ENCODE measurements at places on chromosomes 3 and 15.
A peak's percentile ranks its signal among the peaks of the same experiment; 100 is the strongest.

GRCh38 chr15:55327387-55327786, 8.4 kb downstream of the PIGB start:
- H3K4me1 ChIP-seq, result no peaks in the 10 kb centered on the region
- H3K4me3 ChIP-seq, result no peak overlapping the region
- no peaks in the 10 kb centered on the region for H3K27me3 ChIP-seq
- H3K27ac ChIP-seq, result no peak overlapping the region
- DNase-seq, result no peak
- H3K36me3 ChIP-seq, result no peaks in the 10 kb centered on the region

GRCh38 chr3:192133271-192133670, 594.1 kb downstream of the FGF12 start:
- H3K4me1 ChIP-seq, result no peaks in the 10 kb centered on the region
- H3K27me3 ChIP-seq, result no peaks in the 10 kb centered on the region
- no peaks in the 10 kb centered on the region for H3K36me3 ChIP-seq
- H3K4me3 ChIP-seq, result no peak overlapping the region

GRCh38 chr3:111012388-111013248, 59.0 kb upstream of the NECTIN3 start:
- H3K27me3 ChIP-seq, result no peaks in the 10 kb centered on the region
- no peaks in the 10 kb centered on the region for H3K36me3 ChIP-seq
- H3K4me1 ChIP-seq, result no peaks in the 10 kb centered on the region
- H3K27ac ChIP-seq, result no peak overlapping the region

DNA sequence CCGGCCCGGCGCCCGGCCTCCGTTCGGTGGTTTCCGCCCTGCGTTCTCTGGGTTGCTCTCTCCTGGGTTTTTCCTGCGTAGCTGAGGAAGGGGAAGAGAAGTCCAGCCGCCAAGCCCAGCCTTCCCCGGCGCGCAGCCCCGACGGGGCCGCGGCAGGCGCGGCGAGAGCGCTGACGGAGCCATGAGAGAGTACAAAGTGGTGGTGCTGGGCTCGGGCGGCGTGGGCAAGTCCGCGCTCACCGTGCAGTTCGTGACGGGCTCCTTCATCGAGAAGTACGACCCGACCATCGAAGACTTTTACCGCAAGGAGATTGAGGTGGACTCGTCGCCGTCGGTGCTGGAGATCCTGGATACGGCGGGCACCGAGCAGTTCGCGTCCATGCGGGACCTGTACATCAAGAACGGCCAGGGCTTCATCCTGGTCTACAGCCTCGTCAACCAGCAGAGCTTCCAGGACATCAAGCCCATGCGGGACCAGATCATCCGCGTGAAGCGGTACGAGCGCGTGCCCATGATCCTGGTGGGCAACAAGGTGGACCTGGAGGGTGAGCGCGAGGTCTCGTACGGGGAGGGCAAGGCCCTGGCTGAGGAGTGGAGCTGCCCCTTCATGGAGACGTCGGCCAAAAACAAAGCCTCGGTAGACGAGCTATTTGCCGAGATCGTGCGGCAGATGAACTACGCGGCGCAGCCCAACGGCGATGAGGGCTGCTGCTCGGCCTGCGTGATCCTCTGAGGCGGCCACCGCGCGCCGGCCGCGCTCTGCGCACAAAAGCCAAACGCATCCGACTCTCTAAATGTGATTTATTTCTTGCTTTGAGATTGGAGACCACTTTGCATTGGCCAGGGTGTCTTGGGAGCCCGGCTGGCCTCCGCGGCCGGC, 727 bp downstream of the RAP2B start:
- no peaks in the 10 kb centered on the region for H3K27me3 ChIP-seq
- peak overlapping the region; percentile 92 for H3K27ac ChIP-seq
- peak; percentile 49 for DNase-seq

- H3K27ac ChIP-seq, result no peak overlapping the region
- H3K27me3 ChIP-seq, result no peaks in the 10 kb centered on the region
- peaks cover 16% of the 10 kb centered on the region for H3K4me1 ChIP-seq
- no peaks in the 10 kb centered on the region for H3K36me3 ChIP-seq
These were observed 151.3 kb downstream of the GHSR start for GRCh38 chr3:172296975-172297332.

- DNase-seq, result no peak
- H3K27me3 ChIP-seq, result no peaks in the 10 kb centered on the region
- H3K4me3 ChIP-seq, result no peak overlapping the region
- no peaks in the 10 kb centered on the region for H3K36me3 ChIP-seq
These were observed 58.4 kb downstream of the RBMS3 start for GRCh38 chr3:29339016-29339833.

DNA sequence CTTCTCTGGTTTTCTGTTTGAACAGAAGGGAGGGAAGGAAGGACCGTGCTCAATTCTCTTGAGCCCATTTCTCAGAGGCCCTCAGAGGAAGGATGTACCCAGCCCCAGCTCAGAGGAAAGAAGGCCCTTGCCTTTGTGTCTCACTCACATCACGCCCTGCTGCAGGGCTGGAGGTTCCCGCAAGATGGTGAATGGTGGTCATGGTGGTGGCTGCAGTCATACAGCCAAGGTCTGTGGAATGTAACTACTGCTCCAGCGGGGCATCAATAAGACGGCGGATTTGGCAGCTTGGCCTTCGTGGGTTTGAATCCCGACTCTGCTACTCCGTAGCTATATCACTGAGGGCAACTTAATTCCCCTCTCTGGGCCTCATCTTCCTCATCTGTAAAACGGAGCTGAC, 62.9 kb downstream of the SLC6A1 start:
- no peak overlapping the region for H3K27ac ChIP-seq
- no peak overlapping the region for H3K4me3 ChIP-seq

- no peak for DNase-seq
- no peaks in the 10 kb centered on the region for H3K27me3 ChIP-seq
- no peak overlapping the region for H3K27ac ChIP-seq
- no peaks in the 10 kb centered on the region for H3K36me3 ChIP-seq
- no peak overlapping the region for H3K4me3 ChIP-seq
These were observed 74.9 kb downstream of the SIDT1 start for GRCh38 chr3:113607219-113607596.

GRCh38 chr15:57609805-57610529, 18.3 kb downstream of the MYZAP start:
- H3K36me3 ChIP-seq, result no peaks in the 10 kb centered on the region
- H3K4me1 ChIP-seq, result peaks cover 42% of the 10 kb centered on the region
- peak; percentile 76 for DNase-seq
- no peaks in the 10 kb centered on the region for H3K27me3 ChIP-seq
- no peak overlapping the region for H3K4me3 ChIP-seq

GRCh38 chr3:78165876-78166275, 1126.0 kb downstream of the ROBO2 start:
- no peaks in the 10 kb centered on the region for H3K36me3 ChIP-seq
- H3K27ac ChIP-seq, result no peak overlapping the region
- no peaks in the 10 kb centered on the region for H3K4me1 ChIP-seq
- DNase-seq, result no peak
- no peak overlapping the region for H3K4me3 ChIP-seq

DNA sequence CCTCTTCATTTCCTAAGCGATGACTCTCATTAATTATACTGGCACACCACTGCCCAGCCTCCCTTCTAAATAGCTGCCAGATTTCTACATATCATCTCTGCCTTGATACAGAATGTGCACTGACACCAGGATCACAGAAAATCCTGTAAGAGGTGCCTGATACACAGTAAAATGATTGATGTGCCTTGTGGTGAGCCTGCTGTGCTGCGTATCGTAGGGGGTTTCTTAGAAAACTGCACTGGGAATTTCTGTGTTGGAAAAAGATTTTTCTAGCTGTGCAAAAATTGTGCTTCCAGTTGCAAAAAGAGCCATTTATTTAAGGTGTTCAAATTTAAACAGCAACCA, 3.0 kb upstream of the PLCH1 start:
- peaks cover 26% of the 10 kb centered on the region for H3K4me1 ChIP-seq
- no peak overlapping the region for H3K4me3 ChIP-seq
- H3K27ac ChIP-seq, result no peak overlapping the region
- peaks cover 52% of the 10 kb centered on the region for H3K27me3 ChIP-seq
- H3K36me3 ChIP-seq, result no peaks in the 10 kb centered on the region

DNA sequence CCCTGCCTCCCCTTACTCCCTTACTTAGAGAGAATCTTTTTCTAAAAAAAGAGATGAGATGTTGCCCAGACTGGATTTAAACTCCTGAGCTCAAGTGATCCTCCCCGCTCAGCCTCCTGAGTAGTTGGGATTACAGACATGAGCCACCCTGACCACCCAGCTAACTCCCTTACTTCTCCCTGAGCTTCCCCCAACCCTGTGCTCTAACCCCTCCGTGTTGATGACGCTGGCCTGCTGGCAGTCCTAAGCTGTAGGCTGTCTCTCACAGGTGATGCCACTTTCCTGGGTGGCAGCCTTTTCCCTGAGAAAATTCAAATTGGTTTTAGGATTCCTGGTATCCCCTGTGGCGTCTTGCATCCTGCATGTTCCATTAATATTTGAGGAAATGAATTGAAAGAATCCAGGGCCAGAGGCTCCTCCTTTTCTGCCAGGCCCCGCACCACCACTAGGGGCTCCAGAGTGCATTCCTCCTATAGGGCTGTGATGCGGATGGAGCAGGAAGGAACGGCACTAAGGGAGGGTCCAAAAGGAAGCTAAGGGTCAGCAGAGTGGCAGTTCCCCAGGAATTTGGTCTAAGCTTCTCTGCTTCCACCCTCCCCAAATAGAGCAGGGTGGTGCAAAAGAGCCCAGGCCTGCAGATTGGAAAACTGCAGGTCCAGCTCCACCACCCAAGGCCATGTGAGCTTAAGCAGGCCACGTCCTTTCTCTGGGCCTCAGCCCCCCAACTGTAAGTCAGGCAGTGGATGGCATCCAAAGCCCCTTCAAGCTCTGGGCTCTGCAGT, 101.1 kb downstream of the DAPK2 start:
- H3K27ac ChIP-seq, result peak overlapping the region; percentile 46
- no peaks in the 10 kb centered on the region for H3K27me3 ChIP-seq
- peaks cover 10% of the 10 kb centered on the region for H3K4me1 ChIP-seq
- DNase-seq, result peak; percentile 77
- no peak overlapping the region for H3K4me3 ChIP-seq

DNA sequence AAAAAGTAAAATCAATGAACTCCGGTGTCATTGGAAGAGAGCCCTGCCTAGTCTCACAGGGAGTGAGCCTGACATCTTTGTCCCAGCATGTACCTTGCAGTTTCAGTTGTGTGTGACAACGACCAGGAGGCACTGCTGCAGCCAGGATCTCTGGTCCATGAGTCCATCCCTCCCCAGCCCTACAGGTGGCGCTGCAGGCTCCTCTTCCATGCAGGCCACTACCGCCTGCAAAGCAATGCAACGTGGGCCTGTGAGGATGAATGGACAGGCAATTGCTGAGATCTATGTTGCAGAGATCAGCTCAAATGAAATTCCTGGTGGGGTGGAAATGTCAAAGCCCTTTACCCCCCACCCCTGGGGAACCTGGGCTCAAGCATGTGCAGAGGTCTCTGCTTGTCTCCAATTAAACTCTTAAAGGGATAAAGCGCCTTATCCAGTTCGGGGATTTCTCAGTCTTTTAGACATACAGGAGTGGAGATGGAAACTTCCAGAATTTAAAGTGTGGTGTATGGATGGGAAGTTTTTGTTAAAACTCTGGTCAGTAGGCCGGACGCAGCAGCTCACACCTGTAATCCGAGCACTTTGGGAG, 35.8 kb downstream of the TKT start:
- no peaks in the 10 kb centered on the region for H3K4me1 ChIP-seq
- no peak overlapping the region for H3K4me3 ChIP-seq
- H3K36me3 ChIP-seq, result no peaks in the 10 kb centered on the region
- peak; percentile 74 for DNase-seq
- H3K27me3 ChIP-seq, result no peaks in the 10 kb centered on the region

DNA sequence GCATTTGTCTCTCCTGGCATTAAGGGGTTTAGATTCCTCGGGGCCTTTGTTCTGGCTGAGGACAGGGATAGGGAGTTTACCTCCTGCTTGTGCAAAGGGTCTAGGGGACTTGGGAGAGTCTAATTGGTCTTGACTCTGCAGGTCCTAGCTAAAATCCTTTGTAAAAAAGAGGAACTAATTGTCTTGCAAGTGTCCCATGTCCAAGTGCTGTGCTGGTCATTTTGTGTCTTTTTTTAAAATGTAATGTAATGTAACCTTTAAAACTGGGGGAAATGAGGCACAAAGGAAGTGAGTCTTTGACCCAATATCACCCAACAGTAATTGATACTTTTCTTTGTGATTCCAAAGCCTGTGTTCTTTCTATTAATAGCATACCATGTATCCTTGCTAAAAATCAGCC, 14.9 kb upstream of the C3orf80 start:
- peaks cover 19% of the 10 kb centered on the region for H3K27me3 ChIP-seq
- no peaks in the 10 kb centered on the region for H3K36me3 ChIP-seq
- H3K4me1 ChIP-seq, result peaks cover 7% of the 10 kb centered on the region
- H3K4me3 ChIP-seq, result no peak overlapping the region
- no peak for DNase-seq
- no peak overlapping the region for H3K27ac ChIP-seq

- H3K4me3 ChIP-seq, result no peak overlapping the region
- H3K36me3 ChIP-seq, result no peaks in the 10 kb centered on the region
- H3K4me1 ChIP-seq, result peaks cover 27% of the 10 kb centered on the region
- DNase-seq, result no peak
- H3K27ac ChIP-seq, result no peak overlapping the region
These were observed 5.0 kb upstream of the IL17RE start for GRCh38 chr3:9897408-9898372.

- H3K27me3 ChIP-seq, result no peaks in the 10 kb centered on the region
- no peak for DNase-seq
- no peaks in the 10 kb centered on the region for H3K4me1 ChIP-seq
These were observed 385.5 kb downstream of the IL20RB start for GRCh38 chr3:137343283-137343682.

DNA sequence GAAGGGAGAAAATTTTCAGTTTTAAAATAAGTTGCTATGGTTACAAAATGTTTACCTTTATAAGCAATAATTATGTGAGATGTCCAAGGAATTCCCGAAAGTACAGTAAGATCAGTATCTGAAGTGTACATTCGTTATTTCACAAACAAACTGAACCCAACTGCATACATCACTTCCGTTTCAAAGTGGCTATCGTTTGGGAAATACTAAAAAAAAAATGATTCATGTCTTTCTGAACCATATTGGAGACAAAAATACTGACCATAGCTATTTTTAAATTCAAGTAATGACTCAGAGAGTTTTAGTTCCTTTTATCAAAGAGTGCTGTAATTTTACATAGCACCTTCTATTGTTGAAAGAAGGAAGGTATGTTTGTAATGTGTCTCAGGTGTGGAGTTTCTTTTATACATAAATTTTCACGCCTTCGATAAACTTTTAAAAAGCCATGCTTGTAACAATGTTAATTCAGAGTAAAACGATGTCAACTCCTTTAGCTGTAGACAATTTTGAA, 8.0 kb upstream of the ANKRD28 start:
- no peaks in the 10 kb centered on the region for H3K36me3 ChIP-seq
- DNase-seq, result no peak
- H3K27ac ChIP-seq, result no peak overlapping the region
- peaks cover 5% of the 10 kb centered on the region for H3K4me1 ChIP-seq
- no peak overlapping the region for H3K4me3 ChIP-seq
